T-cell (primary cell): ENCODE measurements at places on chromosomes 11 and 22.

DNA sequence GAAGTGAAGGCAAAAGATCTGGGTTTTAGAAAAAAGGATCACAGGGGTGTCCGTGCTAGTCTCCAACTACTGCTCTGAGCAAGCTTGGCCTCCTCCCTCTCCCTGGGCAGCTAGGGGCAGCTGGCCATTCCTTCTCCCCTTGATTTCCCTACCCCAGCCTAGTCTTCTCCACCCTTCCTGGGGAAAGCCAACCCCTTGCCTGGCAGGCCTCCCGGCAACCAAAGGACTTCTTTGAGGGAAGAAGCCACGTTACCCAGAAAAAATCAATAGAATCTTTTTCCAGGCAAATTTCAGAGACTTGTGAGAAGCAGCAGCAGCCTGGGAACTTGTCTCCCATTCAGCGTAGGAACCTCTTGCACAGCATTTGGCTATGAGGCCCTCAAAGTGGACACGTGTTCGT lies 91.5 kb downstream of the MIAT start:
- DNase-seq = no peak

GRCh38 chr22:19514831-19515565 lies 9.2 kb downstream of the CLDN5 start:
- no peak for DNase-seq

DNA sequence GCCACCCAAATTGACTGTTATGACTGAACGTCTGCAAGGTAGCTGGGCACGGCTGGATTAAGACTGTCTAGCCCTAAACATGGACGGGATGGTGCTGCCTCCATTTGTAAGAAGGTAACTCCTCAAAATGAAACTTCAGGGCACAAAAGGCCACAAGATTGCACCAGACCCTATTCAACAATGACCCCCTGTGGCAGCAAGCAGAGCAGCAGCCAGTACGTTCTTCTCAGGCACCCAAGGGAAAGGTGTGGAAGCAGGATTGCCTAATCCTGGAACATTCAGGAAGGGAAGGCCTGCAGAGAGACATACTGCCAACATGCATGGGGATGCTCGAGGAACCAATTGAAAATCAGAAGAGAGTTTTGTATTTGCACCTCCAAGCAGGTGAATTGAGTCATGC lies 4.5 kb upstream of the TBX10 start:
- no peak for DNase-seq

- no peak for DNase-seq
These were observed 22.9 kb downstream of the TNKS1BP1 start for GRCh38 chr11:57301711-57302423.

- DNase-seq = no peak
These were observed 933.5 kb downstream of the BRD1 start for GRCh38 chr22:48894064-48894671.

DNA sequence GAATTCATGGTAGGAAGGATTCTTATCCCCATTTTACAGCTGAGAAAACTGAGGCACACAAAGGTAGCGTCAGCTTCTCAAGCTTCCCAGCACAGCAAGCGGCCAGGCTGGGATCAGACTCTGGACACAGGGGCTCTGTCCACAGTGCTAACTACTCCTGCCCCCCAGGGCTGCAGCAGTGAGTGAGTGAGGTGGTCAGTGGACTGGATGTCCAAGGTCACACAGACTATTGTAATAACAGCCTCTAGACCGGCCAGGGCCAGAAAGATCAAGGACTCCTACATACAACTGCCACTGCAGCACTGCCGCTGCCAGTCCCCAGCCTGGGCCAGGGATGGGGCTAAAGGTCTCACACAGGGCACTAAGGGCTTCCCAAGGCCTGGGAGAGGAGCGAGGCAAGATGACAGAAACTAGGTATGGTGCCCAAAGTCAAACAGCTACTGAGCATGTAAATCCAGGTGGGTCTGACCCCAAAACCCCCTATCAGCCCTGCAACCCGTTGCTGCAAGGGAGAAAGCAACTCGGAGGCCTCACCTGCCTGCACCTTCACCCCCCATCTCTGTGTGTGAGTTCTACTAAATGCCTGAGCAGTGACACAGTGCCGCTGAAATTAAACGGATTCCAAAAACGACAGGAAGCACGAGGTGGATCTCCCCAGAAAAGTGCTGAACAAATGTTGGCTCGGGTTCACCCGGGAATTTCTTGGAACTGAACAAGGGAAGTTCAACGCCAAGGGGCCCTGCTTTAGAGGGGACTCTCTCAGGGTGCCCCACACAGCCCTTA lies 161.8 kb upstream of the GRK3 start:
- no peak for DNase-seq

GRCh38 chr22:40525250-40525884 lies 111.2 kb downstream of the MRTFA start:
- peak; percentile 74 for DNase-seq

DNA sequence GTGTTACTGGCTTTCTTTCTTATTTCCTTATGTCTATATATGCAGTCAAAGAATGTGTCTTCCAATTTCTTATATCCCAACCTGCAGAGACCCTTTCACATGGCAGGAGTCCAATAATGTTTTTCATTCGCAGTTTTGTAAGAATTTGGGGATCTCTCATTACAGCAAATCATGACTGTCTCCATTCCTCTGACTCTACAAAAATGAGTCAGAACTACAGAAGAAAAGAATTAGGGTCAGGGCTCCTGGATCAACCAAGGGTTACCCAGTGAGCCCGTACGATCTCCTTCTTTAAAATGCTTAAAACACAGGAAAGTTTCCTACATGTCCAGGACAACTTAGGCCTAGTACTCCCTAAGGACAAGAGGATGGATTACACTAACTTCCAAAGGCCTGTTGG lies 42.2 kb downstream of the RPUSD4 start:
- no peak for DNase-seq

DNA sequence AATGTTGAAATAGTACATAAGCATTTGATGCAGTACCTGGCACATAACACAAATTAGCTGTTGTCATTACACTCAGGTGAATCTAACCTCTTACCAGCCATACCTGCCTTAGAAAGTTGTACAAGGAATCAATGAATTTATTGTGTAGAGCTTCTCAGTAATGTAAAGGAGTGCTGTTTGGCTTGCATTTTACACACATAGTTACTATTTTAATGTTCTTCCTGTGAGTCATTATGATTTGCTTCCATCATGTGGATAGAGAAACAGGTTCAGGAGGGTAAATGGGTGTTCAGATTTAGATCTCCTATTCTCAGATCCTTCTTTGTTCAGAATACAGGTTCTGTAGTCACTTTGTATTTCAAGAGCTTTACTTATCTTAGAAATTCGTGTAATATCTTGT lies 27.6 kb upstream of the RCE1 start:
- DNase-seq = no peak

GRCh38 chr22:29306835-29307595 lies 565 bp downstream of the GAS2L1 start:
- no peak for DNase-seq

- DNase-seq = no peak
These were observed 14.7 kb upstream of the ASRGL1 start for GRCh38 chr11:62322524-62322923.

- no peak for DNase-seq
These were observed 9.6 kb upstream of the KCNQ1OT1 start for GRCh38 chr11:2709429-2709828.

DNA sequence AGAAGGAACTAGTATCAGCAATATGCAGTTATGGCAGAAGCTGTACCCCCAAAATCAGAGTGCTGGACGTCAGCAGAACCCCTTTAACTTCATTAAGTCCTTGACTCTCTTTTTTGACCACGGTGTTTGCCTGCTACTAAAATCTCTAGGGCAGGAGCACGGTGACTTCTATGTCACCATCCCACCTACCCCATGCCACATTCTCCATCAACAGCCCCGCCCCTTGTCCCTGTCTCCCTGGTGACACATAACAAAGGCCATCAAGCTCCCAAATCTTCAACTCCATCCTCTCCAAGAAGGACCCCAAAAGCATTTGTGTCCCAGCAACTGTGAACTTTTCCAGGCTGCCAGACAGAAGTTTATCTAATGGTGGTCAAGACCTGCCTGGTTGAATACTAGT lies 894 bp downstream of the ADA2 start:
- DNase-seq = no peak

- DNase-seq = no peak
These were observed 31.5 kb upstream of the MYO18B start for GRCh38 chr22:25710501-25710900.

DNA sequence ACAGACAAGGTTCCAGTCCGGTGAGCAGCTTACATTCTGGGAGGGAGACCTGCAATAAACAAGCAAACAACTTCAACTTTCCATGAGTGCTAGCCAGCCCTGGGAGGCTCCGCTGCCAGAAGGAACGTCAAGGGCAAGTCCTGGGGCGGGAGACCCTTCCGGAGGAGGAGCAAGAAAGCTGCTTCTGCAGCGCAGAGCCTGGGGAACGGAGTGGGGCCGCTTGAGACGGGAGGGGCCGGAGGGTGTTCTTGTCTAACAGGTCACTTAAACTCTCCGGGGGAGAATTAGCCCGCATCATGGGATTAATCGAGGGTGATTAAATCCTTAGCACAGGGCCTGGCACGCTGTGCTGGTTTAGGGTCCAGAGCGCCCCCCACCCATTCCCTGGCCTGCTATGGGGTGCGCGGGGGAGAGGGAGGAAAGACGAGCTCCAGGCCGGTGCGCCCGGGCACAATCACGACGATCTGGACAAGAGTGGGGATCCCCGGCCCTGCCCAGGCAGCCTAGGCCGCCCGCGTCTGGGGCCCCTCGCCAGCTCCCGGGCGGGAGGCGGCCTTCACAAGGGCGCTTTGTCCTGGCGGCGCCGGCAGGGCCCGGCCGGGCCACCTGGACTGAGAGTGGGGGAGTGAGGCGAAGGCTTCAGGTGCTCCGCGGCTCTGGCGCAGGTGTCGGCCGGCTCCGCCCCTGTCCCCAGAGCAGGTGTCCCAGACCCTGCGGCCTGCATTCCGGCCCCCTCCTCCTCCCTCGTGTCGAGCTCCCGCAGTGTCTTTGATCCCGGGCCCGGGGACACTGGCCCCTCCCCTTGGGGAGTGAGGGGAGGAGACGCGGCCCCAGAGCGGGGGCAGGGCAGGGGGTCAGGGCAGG lies 663 bp upstream of the LARGE2 start:
- DNase-seq = no peak

DNA sequence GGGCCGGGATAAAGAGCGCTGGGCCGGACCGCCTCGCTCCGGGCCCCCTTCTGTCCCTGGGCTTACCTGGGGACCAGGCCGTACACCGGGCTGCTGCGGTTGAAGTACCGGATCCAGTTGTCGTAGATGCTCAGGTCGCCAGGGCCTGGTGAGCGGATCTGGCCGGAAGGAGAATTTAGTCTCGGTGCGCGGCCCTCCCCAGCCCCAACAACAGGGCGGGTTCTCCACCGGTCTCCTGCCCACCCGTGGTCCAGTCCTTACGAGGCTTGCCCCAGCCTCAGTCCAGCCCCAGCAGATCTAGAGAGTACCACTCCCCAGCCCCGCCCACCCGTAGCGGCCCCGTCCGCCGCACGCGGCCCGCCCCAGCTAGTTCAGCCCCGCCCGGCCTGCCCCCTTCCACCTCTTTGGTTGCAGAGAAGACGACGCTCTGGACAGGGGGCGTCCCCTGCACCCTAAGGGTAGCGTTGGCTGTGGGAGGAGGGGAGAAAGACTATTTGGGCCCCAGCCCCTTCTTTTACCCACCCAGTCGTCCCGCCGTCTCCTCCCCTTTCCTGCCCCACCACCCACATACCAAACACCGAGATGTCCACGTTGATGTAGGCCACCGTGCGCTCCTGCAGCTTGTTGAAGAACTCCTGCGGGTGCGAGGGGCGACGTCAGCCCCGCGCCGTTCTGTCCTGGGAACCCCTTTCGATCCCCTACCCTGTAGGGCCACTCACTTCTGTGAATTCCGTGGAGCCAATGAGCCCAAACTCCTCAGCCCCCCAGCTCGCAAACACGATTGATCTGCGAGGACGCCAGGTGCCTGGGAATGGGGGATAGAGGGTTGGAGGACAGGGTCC lies 6.8 kb downstream of the SAC3D1 start:
- no peak for DNase-seq

DNA sequence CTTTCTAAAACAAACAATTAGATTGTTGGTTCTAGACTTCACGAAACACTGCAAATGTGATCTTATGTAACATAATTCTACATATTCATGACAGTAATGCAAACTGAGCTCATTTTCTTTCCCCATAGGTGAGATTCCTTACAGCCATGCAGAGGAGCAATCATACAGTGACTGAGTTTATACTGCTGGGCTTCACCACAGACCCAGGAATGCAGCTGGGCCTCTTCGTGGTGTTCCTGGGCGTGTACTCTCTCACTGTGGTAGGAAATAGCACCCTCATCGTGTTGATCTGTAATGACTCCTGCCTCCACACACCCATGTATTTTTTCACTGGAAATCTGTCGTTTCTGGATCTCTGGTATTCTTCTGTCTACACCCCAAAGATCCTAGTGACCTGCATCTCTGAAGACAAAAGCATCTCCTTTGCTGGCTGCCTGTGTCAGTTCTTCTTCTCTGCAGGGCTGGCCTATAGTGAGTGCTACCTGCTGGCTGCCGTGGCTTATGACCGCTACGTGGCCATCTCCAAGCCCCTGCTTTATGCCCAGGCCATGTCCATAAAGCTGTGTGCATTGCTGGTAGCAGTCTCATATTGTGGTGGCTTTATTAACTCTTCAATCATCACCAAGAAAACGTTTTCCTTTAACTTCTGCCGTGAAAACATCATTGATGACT lies 1.5 kb downstream of the OR9G1 start:
- no peak for DNase-seq
